ENCODE measurements at places on chromosomes 5 and 9.

DNA sequence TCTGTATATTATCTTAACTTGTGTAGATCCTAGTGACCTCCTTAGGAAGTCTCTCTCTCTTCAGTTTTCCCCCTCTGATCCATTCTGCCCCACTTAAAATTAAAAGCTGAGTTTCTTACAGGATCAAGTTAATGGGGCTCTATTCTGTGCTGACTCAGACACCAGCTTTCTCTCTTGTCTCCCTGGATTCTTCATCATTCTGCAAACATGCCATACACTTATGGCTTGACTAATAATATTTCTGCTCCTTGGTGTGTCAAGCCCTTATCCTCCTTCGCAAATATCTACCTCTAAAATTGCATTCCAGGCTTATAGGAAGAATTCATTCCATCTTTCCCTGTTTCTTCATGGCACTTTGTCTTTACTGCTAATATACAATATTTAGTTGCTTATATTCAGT, 18.1 kb downstream of the LRRC70 start:
- no peak for DNase-seq

DNA sequence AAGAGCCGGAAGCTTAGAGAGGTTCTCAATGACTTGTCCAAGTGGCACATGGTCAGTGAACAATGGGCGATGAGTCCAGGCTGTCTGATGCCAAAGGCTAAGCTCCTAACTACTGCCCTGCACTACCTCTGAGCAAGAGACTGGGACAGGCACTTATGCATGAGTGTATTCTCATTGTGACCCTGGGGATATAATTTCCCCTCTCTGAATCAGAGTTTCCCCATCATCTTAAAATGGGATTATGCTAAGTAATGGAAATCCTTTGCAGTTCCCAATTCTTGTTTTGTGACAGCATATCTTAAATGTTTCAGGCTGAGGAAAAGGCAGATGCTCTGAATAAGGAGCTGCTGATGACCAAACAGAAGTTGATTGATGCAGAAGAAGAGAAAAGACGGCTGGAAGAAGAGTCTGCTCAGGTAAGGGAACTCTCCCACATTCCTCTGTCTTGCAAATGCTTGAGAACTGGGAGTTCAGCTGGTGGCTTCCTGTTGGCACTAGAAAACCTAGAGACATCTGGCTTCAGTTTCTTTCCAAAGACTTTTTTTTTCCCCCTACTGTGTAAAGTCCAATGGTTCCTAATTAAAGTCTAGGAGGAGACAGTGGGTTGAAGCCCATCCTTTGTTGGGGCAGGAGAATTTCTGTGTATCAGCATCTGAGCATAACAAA, 64.1 kb downstream of the GPR21 start:
- DNase-seq = no peak

DNA sequence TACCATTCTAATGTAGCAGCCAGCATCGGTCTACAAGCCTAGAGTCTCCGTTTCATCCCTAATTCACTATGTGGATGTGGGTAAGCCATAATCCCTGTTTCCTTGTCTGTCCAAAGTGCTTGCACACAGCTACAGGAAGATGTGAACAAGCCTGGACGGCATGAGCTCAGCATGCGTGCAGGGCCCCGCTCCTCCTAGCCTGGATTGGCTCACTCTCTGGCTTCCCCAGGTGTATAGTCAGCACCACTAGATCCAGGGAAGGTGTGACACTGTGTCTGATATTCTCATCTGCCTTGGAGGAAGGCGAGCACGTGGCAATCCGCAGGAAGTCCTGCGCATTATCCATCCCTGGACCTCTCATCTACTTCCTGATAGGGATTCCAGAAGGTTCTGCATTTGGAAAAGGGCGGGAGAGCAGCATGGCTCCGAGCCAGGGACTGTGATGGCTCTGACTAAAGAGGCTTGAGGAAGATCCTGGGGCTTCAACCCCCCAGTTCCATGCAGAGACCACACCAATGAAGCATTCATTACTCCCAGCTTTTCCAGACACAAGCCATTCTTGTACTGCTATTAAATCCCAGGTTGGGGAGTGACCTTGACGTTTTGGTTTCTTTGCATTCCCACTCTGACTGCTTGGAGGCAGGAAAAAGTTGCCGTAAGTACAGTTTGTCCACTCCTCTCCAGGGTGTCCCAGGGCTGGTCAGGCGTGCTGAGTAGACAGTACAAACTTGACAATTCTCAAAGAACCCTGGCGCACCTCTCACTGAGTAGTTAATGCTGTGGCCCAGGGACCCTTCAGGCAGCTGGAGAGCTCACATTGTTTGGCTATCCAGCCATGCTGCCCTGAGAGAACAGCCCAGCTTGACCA, 65.6 kb downstream of the PSD2 start:
- no peak for DNase-seq

- DNase-seq = no peak
Measured at GRCh38 chr9:115275753-115276152, 157.8 kb upstream of the TNC start.

DNA sequence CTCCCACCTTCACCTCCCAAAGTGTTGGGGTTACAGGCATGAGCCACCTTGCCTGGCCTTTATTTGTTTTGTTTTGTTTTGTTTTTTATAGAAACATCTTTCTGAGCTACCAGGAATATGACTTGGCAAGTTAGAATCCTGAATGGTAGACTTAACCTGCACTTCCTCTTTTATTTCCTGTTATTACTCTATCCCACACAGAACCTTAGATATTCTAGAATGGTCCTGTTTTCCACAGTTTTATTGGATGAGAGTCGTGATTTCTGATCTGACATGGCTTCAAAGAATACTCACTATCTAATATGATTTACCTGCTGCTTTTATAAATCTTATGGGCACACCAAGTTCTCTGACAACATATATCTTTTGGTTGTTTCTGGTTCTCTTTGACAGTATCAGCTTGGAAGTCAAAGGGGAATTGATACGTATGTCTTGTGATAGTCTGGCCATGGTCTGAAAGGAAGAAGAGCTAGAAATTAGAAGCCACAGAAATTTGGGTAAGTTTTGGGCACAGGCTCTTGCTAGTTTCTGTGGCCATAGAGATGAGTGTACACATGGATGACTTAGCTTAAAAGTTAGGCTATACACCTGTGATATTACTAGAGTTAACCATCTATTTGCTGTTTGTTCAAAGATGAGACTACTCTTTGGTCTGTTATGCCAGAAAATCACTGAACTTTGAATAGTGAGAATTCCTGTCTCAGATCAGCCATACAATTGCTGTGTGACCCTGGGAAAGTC, 4.7 kb upstream of the PANK3 start:
- DNase-seq = no peak

DNA sequence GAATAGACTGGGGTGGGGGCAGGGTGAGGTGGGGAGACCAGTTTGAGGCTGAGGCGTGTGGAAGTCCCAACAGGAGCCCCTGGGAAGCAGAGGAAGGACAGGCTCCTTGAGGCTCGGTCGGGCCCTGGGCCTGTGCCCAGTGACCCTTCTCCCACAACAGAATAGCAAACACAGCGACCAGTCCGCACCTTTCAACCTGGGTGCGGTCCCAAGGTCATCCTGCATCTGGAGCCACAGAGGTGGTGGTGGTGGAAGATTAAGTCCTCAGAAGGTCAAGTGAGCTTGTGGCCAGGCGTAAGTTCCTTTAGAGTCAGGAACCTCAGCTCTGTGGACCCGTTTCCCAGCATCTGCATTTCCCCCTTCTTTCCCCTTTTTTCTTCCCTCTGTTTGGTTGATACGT, 26.0 kb upstream of the ARAP3 start:
- no peak for DNase-seq

GRCh38 chr9:136840877-136841645, 1.2 kb upstream of the AJM1 start:
- no peak for DNase-seq

Measured in OCI-LY7 (cell line).